ENCODE measurements at places on chromosomes 5 and 9. TPM values are rescaled to one million over a fixed set of nuclear protein-coding genes. Genes with fewer than 3 reads are reported as not detected.

Gene BNC2
- total RNA-seq: 20.6 TPM

Gene NR3C1
- total RNA-seq: 128 TPM

Gene CACFD1
- total RNA-seq: 10.4 TPM

Gene PSMD5
- total RNA-seq: 22.9 TPM

Gene CTXN3
- not detected for total RNA-seq

Gene CORO2A
- total RNA-seq: 0.30 TPM

Gene OTP
- total RNA-seq: not detected

Gene DMRTA1
- total RNA-seq: 1.1 TPM

Gene C5orf24
- total RNA-seq: 73.2 TPM

Gene CCL28
- total RNA-seq: 1.5 TPM

Gene PRRX2
- total RNA-seq: 0.59 TPM

Gene CCL27
- total RNA-seq: 0.59 TPM

Gene CDH6
- total RNA-seq: 82.3 TPM

Gene CFAP157
- not detected for total RNA-seq

Gene QSOX2
- total RNA-seq: 21.4 TPM

Gene SLC6A3
- not detected for total RNA-seq

Gene HRH2
- not detected for total RNA-seq

Gene IRX4
- total RNA-seq: not detected

Gene SCGB3A2
- total RNA-seq: not detected

Gene IRX2
- not detected for total RNA-seq

Gene TMEM215
- total RNA-seq: not detected

Gene PDE6A
- not detected for total RNA-seq

Gene FOXD4
- under 0.01 TPM for total RNA-seq

Gene PLCXD3
- total RNA-seq: under 0.01 TPM

Gene MARVELD2
- total RNA-seq: 0.30 TPM

Gene OLFML2A
- 2.1 TPM for total RNA-seq

Gene SPATA31E1
- not detected for total RNA-seq

Gene GPR150
- total RNA-seq: under 0.01 TPM

Gene KIF24
- 0.59 TPM for total RNA-seq

Gene GHR
- 3.2 TPM for total RNA-seq

Gene PRSS3
- total RNA-seq: 2.1 TPM

Gene ELAVL2
- total RNA-seq: under 0.01 TPM

Gene AQP7
- total RNA-seq: not detected

Gene GM2A
- total RNA-seq: 21.1 TPM

Gene CATSPER3
- not detected for total RNA-seq

All from smooth muscle cell of the umbilical artery (primary cell).